ENCODE measurements at places on chromosomes 7 and 10. TPM values are rescaled to one million over a fixed set of nuclear protein-coding genes. Genes with fewer than 3 reads are reported as not detected.
A peak's percentile ranks its signal among the peaks of the same experiment; 100 is the strongest.

DNA sequence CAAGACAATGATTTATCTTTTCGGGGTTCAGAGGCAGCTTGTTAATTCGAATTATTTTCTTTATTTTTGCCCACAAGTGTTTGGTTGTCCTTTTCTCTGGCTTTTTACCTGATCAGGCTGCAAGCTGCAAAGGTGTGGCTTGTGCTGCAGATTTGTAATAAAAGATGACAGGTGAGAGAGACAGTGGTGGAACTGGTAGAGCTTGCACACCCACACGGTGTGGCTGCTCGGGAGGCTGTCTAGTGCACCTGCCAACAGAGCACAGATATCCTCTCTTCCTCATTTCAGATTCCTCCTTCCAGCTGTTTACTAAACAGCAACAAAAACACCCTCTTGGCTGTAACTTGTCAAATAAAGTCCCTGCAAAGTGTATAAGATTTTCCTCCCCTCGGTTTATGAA lies 9.2 kb downstream of the GJD4 start:
- no peak for DNase-seq

DNA sequence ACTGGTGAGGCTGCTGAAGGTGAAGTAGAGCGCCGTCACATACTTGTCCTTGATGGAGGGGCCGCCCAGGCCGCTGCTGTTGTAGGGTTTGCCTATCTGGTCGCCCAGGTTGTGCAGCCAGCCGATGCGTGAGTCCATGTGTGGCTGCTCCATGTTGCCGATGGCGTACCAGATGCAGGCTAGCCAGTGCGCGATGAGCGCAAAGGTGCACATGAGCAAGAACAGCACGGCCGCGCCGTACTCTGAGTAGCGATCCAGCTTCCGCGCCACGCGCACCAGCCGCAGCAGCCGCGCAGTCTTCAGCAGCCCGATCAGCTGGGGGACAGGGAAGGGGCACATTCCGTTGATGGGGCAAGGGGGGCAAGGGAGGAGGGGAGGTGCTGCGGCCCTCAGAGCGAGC lies 26.6 kb downstream of the KCNH2 start:
- peak; percentile 15 for DNase-seq

DNA sequence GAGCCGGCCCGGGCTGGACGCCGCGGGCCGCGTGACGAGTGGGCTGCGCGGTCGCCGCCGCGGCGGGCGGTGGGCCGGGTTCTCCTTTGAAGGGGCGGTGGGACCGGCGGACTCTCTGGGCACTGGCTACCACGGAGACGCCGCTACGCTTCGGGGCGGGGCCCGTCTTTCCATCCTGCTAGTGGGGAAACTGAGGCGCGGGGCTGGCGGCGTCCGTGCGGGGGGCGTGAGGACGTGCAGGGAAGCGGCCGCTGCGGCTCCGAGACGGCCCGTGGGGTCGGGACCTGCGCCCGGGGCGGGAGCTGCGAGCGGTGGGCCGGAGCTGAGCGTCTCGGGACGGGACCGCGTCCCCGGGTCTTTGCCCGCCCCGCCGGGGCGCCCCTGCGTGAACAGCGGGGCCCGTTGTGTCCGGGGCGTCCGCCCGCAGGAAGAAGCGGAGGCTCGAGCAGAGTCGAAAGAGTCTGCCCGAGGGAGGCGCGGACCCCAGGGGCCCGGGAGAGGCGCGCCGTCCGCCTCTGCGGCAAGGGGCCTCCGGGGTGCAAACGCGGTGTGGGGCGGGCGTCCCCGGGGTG lies 548 bp upstream of the BNIP3 start:
- no peak for DNase-seq

Gene GPC2
- total RNA-seq, result 3.1 TPM

GRCh38 chr10:129896136-129896859 lies 67.8 kb downstream of the EBF3 start:
- DNase-seq, result no peak

Gene CDK5
- total RNA-seq, result 4.1 TPM

GRCh38 chr7:20307119-20307518 lies 23.6 kb upstream of the ITGB8 start:
- no peak for DNase-seq

- no peak for DNase-seq
Observed at GRCh38 chr7:151291206-151291605, 42.7 kb upstream of the SMARCD3 start.

- DNase-seq, result no peak
Observed at GRCh38 chr10:122142641-122143237, 128.4 kb upstream of the BTBD16 start.

- no peak for DNase-seq
Observed at GRCh38 chr10:96448558-96448957, 65.2 kb downstream of the TLL2 start.

- DNase-seq, result no peak
Observed at GRCh38 chr7:82158327-82158726, 285.2 kb downstream of the CACNA2D1 start.

DNA sequence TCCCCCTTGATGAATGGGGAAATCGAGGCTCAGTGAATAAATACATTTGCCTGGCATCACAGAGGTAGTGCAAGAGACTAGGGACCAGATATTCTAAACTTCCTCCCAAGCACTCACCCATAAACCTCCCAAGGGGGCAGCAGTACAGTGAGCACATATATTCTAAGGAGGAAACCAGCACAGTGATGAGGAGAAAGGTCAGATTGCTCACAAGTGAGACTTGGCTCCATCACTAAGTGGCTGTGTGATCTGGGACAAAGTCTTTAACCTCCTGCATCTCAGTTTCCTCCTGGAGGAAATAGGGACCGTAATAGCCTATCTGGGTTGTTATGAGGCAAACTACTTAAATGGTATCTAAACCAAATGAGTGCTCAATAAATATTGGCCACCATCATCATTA lies 4.3 kb downstream of the PLXNA4 start:
- DNase-seq, result no peak

Gene NXPH1
- total RNA-seq, result not detected

Gene BAMBI
- 45.3 TPM for total RNA-seq

GRCh38 chr7:134165252-134165651 lies 38.1 kb downstream of the LRGUK start:
- no peak for DNase-seq

GRCh38 chr10:7300384-7300971 lies 110.4 kb downstream of the SFMBT2 start:
- DNase-seq, result no peak

DNA sequence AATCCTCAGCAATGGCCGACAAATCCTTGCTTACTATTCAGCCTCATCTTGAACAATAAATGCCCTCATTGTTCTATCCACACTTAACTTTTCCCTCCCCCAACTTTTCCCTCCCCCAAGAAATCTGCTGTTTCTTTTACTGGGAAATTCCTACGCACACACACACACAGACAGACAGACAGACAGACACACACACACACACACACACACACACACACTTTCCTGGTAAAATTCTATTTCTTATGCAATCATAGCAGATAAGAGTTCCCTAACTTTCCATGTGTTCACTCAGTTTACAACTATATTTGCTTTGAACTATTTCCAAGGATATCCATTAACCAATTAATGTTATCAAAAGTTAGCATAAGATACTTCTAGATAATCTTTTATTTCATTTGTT lies 52.9 kb downstream of the RELN start:
- no peak for DNase-seq

Gene ATRNL1
- 85.3 TPM for total RNA-seq

Gene MBL2
- not detected for total RNA-seq

GRCh38 chr7:90625051-90625450 lies 28.9 kb downstream of the CDK14 start:
- no peak for DNase-seq

Gene GIMAP8
- total RNA-seq, result 2.9 TPM

DNA sequence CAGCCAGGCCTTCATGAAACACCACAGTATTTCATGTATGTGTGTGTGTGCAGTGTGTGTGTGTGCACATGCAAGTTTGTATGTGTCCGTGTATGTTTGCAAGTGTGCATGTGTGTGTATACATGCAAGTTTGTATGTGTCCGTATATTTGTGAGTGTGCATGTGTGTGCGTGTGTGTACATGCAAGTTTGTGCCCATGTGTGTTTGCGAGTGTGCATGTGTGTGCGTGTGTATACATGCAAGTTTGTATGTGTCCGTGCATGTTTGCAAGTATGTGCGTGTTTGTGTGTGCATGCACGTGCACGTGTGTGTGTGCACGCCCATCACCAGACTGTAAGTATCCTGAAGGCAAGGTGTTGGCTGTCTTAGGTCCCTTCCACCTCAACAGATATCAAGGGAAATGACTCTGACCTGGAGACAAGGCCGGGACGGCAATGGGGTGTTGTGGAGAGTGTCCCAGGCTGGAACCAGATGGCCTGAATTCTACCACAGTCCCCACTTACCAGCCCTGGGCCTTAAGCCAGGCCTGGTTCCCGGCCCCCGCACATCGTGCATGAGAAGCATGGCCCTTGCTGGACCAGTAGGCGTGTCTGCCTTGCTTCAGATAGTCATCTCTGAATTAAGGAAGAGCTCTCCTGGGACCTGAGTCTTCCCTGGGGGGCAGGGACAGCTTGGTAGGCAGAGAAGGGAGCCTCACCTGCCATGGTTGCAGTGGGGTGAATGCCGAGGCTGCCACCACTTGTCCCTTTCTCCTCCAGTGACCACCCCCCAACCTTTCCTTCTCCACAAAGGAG lies 140.0 kb downstream of the GRK5 start:
- no peak for DNase-seq

- no peak for DNase-seq
Observed at GRCh38 chr10:3172081-3172445, 519 bp downstream of the PITRM1 start.

DNA sequence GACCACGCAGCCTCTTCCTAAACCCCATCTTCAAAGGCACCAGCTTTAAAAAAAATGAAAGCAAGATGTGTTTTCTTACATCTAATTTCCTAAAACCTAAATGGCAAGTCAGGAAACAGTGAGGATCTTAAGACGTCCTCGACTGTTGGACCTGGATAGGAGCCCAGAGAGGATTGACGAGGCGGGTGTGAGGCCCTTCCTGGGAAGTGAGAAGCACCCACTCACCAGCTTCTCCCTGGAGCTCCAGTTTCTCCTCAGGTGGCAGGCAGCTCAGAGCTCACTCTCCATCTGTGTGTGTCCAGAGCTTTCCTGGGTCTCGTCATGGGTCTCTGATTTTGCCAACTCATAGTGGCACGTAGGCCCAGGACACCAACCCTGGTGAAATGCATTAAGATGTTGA lies 614.0 kb upstream of the AUTS2 start:
- DNase-seq, result no peak

DNA sequence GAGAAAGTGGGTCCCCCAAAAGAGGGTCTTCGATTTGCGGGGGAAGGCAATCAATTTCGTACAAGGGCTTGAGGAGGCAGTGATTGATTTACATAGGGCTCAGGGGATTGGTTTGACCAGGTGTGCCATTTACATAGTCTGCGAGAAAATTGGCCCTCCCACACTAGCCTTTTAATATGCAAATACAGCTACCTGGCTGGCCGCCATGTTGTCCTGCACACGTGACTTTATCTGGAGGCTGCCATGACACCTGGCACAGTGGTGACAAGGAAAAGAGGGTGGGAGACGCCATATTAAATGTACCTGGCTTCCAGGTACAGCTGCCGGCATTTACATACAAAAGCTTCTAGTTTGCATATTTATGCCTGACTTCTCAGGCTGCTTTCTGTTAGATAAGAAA lies 1577.2 kb upstream of the LRRTM3 start:
- no peak for DNase-seq

- DNase-seq, result no peak
Observed at GRCh38 chr10:28250782-28251181, 52.1 kb downstream of the MPP7 start.

DNA sequence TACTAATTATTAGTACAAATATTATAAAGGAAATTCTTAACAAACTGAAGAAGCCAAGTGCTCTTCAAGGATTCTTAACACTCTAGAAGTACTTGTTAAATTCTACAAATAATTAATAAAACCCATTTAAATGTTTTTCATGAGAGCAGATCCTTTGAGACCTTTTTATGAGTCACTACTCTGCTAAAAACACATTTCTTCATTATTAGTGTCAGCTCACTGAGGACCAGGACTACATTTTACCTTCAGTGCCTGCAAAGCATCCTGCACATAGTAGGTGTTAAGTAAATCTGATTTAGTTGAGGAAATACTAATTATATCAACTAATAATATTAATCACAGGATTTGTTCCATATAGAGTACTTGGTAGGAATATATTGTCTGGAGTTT lies 273.6 kb downstream of the PHTF2 start:
- no peak for DNase-seq

- DNase-seq, result no peak
Observed at GRCh38 chr7:90455163-90456030, 14.0 kb upstream of the PTTG1IP2 start.

Gene FXYD4
- not detected for total RNA-seq

Gene ASB4
- total RNA-seq, result 0.25 TPM

DNA sequence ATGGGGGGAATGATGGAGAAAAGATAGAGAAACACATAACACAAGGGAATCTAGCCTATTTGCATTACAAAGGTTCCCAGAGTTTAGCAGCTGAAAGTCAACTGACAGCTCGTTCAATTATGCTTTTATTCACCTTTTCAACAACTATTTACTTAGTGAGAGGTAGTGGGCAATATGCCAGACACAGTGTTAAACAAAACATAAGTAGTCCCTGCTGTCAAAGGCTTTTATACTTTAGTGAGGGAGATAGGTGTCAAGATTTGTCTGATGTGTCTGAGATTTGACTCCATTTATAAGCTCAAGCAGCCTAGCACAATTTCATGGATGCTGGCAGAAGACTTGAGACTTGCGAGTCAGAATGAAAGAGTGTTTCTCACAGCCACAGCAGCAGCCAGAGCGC lies 549.0 kb upstream of the VSTM2A start:
- DNase-seq, result no peak
